ENCODE measurements at places on chromosomes 2 and 18. TPM values are rescaled to one million over a fixed set of nuclear protein-coding genes. Genes with fewer than 3 reads are reported as not detected.

SLC19A3 gene
- total RNA-seq: not detected

DNA sequence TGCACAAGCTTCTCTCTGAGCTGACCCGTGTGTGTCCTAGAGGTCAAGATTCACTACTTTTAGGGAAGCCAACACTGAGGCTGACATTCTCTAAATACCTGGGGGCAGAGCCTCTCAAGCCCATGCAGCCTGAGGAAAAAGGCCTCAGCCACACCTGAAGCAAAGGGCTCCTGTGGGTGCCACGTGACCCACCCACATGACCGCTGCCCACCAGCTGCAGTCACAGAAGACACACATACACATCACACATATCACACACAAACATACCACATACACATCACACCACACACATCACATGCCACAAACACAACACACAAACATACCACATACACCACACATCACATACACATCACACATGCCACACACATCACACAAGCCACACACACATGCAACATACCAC is 14.6 kb downstream of the TMEM177 start:
- no peak for DNase-seq
- H3K4me1 ChIP-seq: peaks cover 48% of the 10 kb centered on the region
- no peak overlapping the region for H3K4me3 ChIP-seq
- H3K27me3 ChIP-seq: no peaks in the 10 kb centered on the region
- H3K36me3 ChIP-seq: no peaks in the 10 kb centered on the region

GRCh38 chr2:236783417-236784020 is 213.9 kb downstream of the ACKR3 start:
- H3K36me3 ChIP-seq: no peaks in the 10 kb centered on the region
- H3K27me3 ChIP-seq: no peaks in the 10 kb centered on the region
- DNase-seq: no peak
- no peak overlapping the region for H3K4me3 ChIP-seq
- no peaks in the 10 kb centered on the region for H3K4me1 ChIP-seq
- H3K27ac ChIP-seq: no peak overlapping the region

DNA sequence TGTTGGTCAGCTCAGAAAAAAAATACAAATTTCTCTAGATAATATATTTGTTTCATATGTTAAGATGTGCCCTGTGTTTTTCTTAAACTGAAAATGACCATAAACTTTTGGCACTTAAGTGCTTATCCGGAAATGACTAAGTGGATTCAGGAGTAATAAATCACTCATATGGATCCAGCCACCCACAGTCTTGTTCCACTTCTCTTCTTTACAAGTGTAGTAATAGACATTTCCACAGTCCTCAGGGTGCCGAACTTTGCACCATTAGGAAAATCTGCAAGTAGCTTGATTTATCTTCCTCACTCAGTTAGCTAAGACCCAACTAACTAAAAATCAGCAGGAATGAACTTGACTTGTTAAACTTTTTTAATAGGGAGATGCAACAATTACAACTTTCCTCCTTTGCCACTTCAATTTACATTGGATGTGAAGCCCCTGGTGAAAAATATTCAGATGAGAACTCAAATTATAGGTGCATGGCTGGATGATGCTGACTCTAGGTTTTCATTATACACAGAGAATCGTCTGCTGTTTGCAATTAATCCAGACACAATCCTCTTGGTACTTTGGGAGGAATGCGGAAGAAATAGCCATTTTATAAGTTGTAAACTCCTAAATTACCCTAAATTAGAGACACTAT is 322.5 kb downstream of the ARHGAP15 start:
- no peaks in the 10 kb centered on the region for H3K36me3 ChIP-seq
- H3K27ac ChIP-seq: no peak overlapping the region
- peaks cover 12% of the 10 kb centered on the region for H3K4me1 ChIP-seq
- no peak overlapping the region for H3K4me3 ChIP-seq
- no peaks in the 10 kb centered on the region for H3K27me3 ChIP-seq
- no peak for DNase-seq

GRCh38 chr2:132782176-132782783 is 112.3 kb upstream of the LYPD1 start:
- H3K36me3 ChIP-seq: no peaks in the 10 kb centered on the region
- H3K27me3 ChIP-seq: no peaks in the 10 kb centered on the region
- H3K4me3 ChIP-seq: no peak overlapping the region
- no peak overlapping the region for H3K27ac ChIP-seq
- H3K4me1 ChIP-seq: no peaks in the 10 kb centered on the region
- no peak for DNase-seq

MDH1B gene
- 1.2 TPM for total RNA-seq

ABCG8 gene
- total RNA-seq: not detected

DNA sequence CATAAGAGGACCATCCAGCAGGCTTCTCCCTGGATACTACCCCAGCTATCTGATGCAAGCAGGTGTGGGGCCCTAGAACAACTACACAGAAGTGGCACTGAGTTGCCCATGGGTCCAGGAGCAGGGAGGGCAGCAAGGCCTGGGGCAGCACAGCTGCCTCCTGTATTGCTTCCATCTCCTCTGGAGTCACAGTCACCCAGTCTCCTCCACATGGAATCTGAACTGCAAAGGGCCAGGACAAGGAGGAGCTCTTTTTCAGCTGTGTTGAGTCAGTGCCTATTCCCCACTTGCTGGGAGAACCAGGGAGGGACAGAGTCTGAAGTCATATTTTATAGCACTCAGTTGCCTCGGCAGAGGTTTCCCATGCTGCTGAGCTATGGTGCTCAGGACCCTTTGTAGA is 67.9 kb upstream of the ALPP start:
- H3K27ac ChIP-seq: peak overlapping the region; percentile 17
- DNase-seq: no peak
- no peak overlapping the region for H3K4me3 ChIP-seq

NAB1 gene
- total RNA-seq: 35.1 TPM

DNA sequence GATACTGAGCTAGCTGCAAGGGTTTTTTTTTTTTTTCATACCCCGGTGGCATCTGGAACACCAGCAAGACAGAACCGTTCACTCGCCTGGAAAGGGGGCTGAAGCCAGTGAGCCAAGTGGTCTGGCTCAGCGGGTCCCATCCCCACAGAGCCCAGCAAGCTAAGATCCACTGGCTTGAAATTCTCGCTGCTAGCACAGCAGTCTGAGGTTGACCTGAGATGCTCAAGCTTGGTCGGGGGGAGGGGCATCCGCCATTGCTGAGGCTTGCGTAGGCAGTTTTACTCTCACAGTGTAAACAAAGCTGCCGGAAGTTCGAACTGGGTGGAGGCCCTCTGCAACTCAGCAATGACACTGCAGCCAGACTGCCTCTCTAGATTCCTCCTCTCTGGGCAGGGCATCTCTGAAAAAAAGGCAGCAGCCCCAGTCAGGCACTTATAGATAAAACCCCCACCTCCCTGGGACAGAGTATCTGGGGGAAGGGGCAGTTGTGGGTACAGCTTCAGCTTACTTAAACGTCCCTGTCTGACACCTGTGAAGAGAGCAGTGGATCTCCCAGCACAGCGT is 5.1 kb upstream of the MIB1 start:
- H3K4me1 ChIP-seq: peaks cover 7% of the 10 kb centered on the region
- H3K27me3 ChIP-seq: no peaks in the 10 kb centered on the region
- no peaks in the 10 kb centered on the region for H3K36me3 ChIP-seq
- no peak overlapping the region for H3K4me3 ChIP-seq
- H3K27ac ChIP-seq: peak overlapping the region; percentile 64

SLC20A1 gene
- 102 TPM for total RNA-seq

- no peaks in the 10 kb centered on the region for H3K36me3 ChIP-seq
- DNase-seq: peak; percentile 60
- no peak overlapping the region for H3K4me3 ChIP-seq
- no peaks in the 10 kb centered on the region for H3K27me3 ChIP-seq
Measured at GRCh38 chr2:223993634-223994232, 36.5 kb downstream of the MRPL44 start.

DNA sequence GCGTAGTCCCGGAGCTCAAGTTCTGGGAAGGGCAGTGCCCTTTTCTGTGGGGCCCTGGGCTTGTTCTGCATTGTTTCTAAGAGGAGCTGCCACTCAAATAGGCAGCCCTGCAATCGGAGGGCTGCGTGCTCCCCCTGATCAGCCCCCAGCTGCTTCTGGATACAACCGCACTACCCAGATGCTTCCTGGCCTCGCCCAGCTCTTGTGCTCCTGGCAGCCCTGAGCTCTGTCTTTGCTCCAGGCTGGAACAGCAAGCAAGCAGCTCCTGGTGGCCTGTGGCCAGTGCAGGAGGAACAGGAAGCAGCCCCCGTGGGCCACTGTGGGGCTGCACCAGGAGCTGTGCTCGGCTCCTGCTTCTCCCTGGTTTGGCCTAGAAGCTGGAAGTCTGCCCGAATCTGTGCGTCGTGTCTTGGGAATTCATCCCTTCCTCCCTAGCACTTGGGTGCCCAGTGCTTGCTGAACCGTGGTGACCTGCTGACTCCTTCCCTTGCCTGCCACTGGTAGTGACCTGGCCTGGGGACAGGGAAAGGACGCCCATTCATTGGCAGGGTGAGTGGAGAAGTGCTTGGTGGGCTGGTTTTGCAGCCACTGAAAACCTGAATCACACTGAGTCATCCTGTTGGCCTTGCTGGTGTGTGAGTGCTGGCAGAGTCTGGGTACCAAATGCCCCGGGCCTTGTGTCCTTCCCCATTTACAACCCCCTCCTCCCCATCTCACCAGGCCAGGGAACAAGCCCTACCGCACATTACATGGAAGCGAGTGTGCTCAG is 27.3 kb upstream of the NTSR2 start:
- no peaks in the 10 kb centered on the region for H3K4me1 ChIP-seq
- no peak overlapping the region for H3K4me3 ChIP-seq
- H3K27me3 ChIP-seq: no peaks in the 10 kb centered on the region
- H3K36me3 ChIP-seq: no peaks in the 10 kb centered on the region
- no peak overlapping the region for H3K27ac ChIP-seq

RPIA gene
- total RNA-seq: 69.0 TPM

- no peaks in the 10 kb centered on the region for H3K27me3 ChIP-seq
- no peaks in the 10 kb centered on the region for H3K4me1 ChIP-seq
- H3K27ac ChIP-seq: no peak overlapping the region
- DNase-seq: no peak
- H3K4me3 ChIP-seq: no peak overlapping the region
- H3K36me3 ChIP-seq: no peaks in the 10 kb centered on the region
Measured at GRCh38 chr18:41871229-41872000, 83.6 kb upstream of the PIK3C3 start.

MC5R gene
- total RNA-seq: not detected

TET3 gene
- 20.5 TPM for total RNA-seq

OBSL1 gene
- 0.69 TPM for total RNA-seq

DSG4 gene
- total RNA-seq: not detected

- H3K4me3 ChIP-seq: no peak overlapping the region
- DNase-seq: no peak
- H3K27ac ChIP-seq: no peak overlapping the region
- H3K4me1 ChIP-seq: no peaks in the 10 kb centered on the region
- no peaks in the 10 kb centered on the region for H3K36me3 ChIP-seq
Measured at GRCh38 chr18:75262511-75262910, 51.9 kb downstream of the TSHZ1 start.

HOXD12 gene
- not detected for total RNA-seq

KCNF1 gene
- not detected for total RNA-seq

- no peaks in the 10 kb centered on the region for H3K4me1 ChIP-seq
- H3K27ac ChIP-seq: no peak overlapping the region
- no peak for DNase-seq
- no peak overlapping the region for H3K4me3 ChIP-seq
Measured at GRCh38 chr2:128687565-128687964, 368.9 kb upstream of the HS6ST1 start.

DNA sequence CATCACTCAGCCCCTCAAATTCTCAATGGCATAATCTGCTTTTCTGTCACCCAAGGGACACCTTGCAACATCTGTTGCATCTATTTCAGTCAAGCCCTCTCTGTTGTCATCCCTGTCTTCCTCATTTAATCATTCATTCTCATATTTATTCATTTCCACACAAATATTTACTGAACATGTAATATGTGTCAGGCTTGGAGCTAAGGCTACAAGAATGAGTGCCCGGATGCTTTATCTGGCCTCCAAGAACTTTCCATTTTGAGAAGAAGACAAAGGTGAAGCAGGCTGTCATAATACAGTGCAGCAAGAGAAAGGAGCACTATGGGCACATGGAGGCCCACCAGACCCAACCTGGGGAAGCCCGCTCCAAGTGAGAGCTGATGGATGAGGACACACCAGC is 15.6 kb downstream of the IL18RAP start:
- no peak overlapping the region for H3K4me3 ChIP-seq
- H3K36me3 ChIP-seq: no peaks in the 10 kb centered on the region
- H3K27me3 ChIP-seq: no peaks in the 10 kb centered on the region
- H3K4me1 ChIP-seq: peaks cover 16% of the 10 kb centered on the region
- DNase-seq: no peak
- no peak overlapping the region for H3K27ac ChIP-seq

- H3K4me3 ChIP-seq: no peak overlapping the region
- no peaks in the 10 kb centered on the region for H3K36me3 ChIP-seq
- no peaks in the 10 kb centered on the region for H3K27me3 ChIP-seq
- no peak overlapping the region for H3K27ac ChIP-seq
- DNase-seq: no peak
- H3K4me1 ChIP-seq: peaks cover 5% of the 10 kb centered on the region
Measured at GRCh38 chr2:191158193-191158592, 7.4 kb upstream of the STAT4 start.

GRCh38 chr2:146376511-146377064 is 1468.2 kb upstream of the ACVR2A start:
- DNase-seq: no peak
- H3K4me1 ChIP-seq: no peaks in the 10 kb centered on the region
- no peaks in the 10 kb centered on the region for H3K36me3 ChIP-seq
- H3K27ac ChIP-seq: no peak overlapping the region

DNA sequence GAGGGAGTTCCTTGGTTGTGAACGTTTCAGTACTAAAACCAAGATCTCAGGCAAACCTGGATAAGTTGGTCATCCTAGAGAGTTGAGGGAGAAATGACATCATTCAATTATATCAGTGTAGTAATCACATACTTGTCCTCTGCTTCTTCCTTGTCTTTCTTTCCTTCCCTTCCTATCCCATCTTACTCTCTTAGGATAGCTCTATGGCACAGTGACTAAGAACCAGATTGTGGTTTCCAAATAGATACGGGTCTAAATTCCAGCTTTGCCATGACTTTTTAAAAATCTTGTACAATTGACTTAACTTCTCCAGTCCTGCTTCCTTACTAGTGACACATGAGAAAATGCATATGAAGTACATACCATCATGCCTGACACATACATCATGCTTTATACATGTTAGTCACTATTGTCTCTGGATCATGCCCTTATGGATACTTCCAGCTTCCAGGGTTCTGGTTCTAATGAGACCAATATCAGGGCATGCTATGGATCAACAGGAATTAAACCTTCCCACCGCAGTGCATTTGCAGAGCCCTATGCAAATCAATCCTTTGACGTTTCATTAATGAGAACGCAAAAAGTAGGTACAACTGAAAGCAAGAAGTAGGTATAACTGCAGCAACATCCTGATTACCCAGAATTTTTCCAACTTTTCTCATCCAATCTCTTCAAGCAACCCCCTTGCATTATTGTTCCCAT is 168.0 kb upstream of the KLF7 start:
- H3K36me3 ChIP-seq: no peaks in the 10 kb centered on the region
- H3K4me1 ChIP-seq: no peaks in the 10 kb centered on the region
- no peak overlapping the region for H3K27ac ChIP-seq

Measured in CD8-positive, alpha-beta memory T cell (primary cell).